ENCODE measurements at places on chromosomes 6 and 20.

DNA sequence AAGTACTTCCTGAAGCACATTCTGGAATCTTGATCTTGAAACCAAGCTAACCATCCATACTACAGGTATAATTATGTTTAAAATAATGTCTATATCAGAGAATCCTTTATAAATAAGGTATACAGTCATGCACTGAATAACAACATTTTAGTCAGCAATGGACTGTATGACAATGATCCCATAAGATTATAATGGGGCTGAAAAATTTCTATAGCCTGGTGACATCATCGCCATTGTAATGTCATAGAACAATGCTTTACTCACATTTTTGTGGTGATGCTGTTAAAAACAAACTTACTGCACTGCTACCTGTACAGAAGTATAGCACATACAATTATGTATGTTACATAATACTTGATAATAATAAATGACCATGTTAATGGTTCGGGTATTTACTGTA, 31.8 kb downstream of the RNF146 start:
- DNase-seq, result no peak

DNA sequence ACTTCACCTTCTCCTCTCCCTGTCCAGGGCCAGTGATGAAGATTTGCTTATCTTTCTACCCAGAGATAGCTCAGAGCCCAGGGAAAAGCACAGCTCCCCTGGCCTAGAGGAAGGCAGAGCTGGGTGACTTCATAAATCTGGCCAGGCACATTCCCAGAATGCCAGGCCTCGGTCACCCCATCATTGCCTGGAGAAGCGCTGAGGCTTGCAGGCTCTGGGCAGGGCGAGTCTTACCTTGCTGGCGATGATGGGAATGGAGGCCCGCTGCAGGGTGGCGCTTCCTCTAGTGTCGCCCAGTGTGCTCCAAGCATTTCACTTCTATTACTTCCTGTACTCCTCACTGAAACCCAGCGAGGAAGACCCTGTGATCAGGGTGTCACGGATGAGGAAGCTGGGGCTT, 60.1 kb downstream of the DAAM2 start:
- DNase-seq, result no peak

DNA sequence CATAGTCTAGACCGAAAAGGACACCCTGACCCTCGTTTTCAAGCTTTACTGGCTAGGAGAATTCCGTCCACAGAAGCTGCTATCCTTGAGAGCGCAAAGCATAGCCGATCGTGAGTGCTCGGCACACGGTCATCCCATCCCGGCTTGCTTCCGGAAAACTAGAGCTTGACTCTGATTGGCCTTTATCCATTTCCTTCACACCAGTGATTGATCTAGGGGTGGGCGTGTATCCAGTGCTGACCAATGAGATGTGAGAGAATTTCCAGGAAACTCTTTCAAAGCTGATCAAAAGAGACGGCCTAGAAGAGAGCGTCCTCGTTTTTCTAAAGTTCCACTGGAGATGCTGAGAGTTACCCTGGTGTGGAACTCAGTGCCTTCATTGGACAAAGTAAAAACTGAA, 41.0 kb upstream of the NFATC2 start:
- DNase-seq, result no peak

- no peak for DNase-seq
Observed at GRCh38 chr6:134821928-134822864, 127.7 kb downstream of the ALDH8A1 start.

DNA sequence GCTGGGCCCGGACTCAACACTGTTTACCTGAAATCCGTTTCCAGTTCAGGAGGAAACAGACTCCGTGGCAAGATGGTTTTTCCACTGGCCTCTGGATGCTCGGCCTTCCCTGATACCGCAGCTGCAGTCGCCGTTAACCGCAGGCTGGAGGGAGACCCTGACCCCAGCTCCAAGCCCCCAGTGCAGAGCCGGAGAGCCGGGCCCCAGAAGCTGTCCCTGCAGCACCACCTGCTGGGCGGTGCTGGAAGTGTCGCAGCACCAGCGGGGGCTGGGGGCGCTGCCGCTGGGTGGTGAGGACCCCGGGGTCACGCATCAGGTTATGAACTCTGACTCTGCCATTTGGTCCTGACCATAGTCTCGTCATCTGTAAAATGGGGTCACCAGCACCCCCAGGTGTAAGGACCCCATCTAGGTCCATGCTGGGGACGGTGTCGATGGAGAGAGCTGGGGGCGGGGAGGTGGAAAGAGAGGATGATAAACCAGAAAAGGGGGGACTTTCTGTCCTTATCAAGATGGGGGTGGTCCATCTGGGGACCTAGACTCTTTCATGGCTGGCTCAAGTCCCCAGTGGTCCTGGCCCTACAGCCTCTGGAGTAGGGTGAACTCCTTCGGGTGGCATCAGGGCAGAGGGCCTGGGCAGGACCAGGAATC, 20.8 kb upstream of the CHRNA4 start:
- DNase-seq, result peak; percentile 76

- DNase-seq, result no peak
Observed at GRCh38 chr20:4853757-4854560, 132.2 kb downstream of the PRND start.

DNA sequence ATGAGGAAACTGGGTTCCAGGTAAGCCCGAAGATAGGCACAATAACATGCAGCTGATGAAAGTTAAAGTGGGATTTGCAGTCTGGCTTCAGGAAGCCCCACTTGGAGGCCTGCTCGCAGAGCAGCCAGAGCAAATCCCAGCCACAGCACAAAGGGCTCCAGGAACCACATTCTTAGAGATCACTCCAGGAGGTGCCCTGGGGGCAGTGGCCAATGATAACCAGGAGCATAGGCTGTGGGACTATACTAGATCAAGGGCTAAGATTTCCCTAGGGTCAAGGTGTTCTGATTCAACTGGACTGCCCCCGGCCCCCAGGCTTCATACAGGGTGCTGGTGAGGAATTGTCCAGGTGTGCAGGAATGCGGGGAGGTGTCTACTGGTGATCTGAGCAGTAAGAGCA, 133.9 kb upstream of the PTPRT start:
- DNase-seq, result no peak

- peak; percentile 51 for DNase-seq
Observed at GRCh38 chr6:117265410-117266256, at the start of gene VGLL2. Gene VGLL2, plus strand, starts transcription at chr6:117265558. Its CDS starts 206 bp downstream, at chr6:117265764.

DNA sequence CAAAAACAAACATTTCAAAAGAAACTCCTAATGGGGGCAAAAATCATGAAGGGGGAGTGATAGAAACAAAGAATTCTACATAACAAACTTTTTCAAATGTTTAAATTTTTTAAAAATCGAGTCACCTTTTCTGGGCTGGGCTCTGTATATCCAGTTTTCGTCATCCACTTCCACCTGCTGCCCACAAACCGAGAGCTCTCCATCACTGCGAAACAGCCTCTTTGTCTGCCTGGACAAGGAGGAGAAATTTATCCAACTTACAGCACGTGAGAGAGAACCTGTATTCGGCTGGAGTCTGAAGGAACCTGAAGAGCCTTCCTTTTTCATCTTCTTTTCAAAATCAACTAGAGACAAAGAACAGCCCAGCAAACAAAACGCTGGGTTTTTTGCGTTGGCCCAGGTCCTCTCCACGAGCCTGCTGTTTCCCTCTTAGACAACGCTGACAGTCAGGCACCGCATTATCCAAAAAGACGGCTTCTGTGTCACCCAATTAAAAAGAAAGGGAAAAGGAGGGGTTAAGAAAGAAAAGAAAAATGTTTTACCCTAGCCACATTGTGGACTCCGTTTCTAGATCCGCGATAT, 72.4 kb upstream of the NHSL1 start:
- DNase-seq, result no peak

DNA sequence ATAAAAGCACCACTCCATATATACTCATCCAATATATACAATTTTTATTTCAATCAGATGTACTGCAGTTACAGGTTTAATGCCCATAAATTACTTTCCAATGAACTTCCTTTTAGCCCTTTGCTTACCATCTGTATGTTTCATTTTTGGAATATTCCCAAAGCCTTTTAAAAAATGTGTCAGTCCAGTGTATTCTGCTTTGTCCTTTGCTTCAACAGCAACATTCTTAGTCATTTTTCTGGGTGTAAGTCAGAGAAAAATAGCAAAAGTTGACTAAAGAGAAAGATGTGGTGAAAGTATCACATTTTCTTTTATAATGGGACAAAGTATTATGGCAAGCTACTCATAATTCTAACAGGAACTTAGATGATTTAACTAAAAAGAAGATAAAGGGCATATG, 15.2 kb downstream of the DSE start:
- no peak for DNase-seq

DNA sequence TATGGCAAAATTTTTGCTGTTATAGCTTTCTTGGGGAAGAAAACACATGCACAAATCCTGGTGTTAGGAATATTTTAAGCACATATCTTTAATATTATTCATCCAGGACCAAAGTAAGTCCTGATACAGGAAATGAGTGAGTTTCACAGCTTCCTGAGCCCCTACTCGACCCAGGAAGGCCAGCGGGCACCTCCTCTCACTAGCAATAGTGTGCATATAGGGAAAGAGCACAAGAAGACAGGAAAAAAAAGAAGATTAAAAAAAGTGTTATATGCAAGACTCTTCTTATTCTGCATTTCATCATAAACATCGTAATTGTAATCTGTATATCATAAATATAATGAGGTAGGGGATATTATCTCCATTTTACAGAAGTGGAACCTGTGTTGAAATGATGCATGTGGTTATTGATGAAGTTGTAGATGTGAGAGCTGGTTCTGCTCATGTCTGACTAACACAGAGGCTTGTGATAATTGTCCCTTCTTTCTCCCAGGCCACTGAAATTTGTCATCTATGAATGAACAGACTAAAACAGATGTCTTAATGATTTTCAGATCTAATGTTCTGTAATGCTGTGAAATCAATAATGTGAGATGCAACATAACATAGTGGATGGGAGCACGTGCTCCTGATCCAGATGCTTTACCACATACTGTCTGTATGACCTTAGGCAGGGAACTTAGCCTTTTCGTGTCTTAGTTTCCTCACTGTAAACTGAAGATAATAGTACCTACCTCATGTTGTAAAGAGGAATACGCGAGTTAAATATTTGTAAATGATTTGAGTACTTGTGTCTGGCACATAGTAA, 101.2 kb downstream of the MYO6 start:
- DNase-seq, result no peak

- DNase-seq, result no peak
Observed at GRCh38 chr6:16404456-16404855, 166.1 kb downstream of the GMPR start.

- DNase-seq, result no peak
Observed at GRCh38 chr6:155882527-155883333, 427.1 kb upstream of the NOX3 start.

DNA sequence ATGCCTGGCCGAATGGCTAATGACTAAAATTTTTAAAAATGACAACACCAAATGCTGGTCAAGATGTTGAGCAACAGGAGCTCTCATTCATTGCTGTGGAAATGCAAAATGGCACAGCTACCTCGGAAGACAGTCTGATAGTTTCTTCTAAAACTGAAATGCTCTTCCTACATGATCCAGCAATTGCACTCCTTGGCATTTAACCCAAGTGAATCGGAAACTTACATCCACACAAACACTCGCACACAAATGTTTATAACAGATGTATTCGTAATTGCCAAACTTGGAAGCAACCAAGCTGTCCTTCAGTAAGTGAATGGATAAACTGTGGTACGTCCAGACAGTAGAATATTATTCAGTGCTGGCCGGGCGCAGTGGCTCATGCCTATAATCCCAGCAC, 56.4 kb upstream of the NCOA3 start:
- DNase-seq, result no peak

DNA sequence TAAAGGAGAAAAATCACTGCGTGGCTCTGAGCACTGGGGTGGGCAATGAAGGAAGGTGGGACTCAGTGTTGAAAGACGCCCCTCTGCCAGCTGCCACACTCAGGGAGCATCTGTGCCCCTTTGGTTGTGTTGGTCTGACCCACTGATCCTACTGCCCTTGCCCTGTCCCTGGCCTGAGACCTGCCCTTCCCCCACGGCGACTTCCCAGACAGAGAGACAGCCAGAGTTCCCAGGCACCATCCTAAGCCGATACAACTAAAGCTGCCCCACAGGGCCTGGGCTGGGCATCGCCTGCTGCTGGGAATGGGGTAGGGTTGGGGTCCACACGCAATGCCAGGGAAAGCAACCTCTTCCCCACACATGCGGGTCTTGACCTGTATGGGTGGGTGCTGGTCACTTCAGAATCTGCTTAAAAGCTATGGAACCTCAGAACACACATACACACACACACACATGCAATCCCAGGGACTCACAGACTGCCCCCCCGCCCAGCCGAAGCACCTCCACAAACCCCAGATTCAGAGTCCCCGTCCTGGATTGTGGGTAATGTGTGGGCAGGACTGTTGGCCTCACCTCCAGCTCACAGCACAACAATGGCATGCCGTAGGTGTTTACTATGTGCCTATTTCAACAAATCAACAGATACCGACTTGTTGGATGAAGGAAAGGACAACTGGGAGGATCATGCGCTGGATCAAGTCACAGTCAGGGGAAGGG, 10.9 kb upstream of the SPDEF start:
- DNase-seq, result no peak

DNA sequence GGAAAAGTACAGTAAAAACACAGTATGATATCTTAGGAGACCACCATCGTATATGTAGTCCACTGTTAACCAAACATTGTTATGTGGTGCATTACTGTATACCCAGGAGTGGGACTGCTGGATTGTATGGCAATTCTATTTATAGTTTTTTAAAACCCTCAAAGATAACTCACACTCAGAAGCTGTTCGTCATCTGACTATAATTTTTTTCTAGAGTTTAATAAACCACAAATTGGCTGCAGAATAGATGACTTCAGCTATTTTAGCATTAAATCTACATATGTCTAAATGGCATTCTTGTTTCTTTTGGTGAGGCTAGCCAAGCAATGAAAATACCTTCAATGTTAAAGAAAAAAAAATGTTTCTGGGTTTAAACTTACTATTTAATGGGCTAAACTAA, 134.2 kb upstream of the BMP5 start:
- no peak for DNase-seq

- DNase-seq, result no peak
Observed at GRCh38 chr20:14126856-14127255, 131.5 kb downstream of the MACROD2 start.

GRCh38 chr6:131197716-131198115, 62.4 kb downstream of the AKAP7 start:
- DNase-seq, result no peak

- DNase-seq, result no peak
Observed at GRCh38 chr20:48411919-48412522, 415.8 kb downstream of the PREX1 start.

DNA sequence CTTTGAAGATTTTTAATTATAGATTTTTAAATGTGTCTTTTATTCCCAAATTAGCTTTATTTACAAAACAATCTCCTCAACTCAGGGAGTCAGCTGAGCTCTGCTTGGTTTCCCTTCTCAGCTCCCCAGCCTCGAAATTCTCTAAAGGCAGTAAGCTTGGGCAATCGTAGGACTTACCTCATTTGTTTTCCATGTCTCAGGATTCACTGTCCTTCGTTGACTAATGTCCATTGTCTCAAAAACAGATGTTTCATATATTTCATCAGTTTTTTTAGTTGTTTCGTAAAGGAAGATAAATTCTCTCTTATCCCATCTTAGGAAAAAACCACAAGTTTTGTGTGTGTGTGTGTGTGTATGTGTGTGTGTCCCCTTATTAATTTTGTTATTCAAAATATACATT, 102.2 kb upstream of the ADGRF1 start:
- no peak for DNase-seq

- no peak for DNase-seq
Observed at GRCh38 chr6:53330137-53330536, 18.6 kb downstream of the ELOVL5 start.
